ENCODE measurements at places on chromosomes 7 and 10. TPM values are rescaled to one million over a fixed set of nuclear protein-coding genes. Genes with fewer than 3 reads are reported as not detected.
A peak's percentile ranks its signal among the peaks of the same experiment; 100 is the strongest.

CALHM1 gene
- not detected for total RNA-seq

EIF5AL1 gene
- 0.54 TPM for total RNA-seq

GPNMB gene
- total RNA-seq = 60.6 TPM

NPY gene
- total RNA-seq = not detected

FAM25A gene
- total RNA-seq = not detected

HOXA5 gene
- 38.0 TPM for total RNA-seq

DNA sequence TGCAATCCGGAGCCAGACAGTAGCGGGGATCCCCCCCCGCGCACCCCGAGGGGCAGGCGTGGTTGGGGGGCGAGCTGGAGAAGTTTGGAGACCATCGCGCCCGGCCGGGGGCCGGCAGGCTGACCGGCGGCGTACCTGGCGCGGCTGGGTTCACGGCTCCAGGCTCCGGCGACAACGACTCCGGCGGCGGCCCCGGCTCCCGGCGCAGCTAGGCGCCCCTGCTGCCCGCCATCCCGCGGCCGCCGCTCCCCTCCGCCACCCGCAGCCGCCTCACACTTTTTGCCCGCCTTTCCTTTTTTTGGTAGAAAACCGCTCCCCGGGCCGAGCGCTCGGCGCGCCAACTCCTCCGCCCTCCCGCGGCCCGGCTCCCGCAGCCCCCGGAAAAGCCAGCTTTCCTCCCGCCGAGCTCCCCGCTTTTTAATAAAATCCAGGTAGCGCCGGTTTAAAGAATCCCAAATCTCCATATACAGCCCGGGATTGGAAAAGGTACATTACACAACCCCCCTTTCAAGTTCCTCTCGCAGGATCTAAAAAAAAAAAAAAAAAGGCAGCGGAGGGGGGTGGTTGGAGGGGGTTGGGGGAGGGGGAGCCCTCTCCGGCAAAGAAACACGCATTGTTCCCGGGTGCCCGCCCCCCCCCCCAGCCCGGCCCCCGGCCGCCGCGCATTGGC lies at the start of gene TNRC18:
TNRC18 (minus strand) TSS at position 529 of the 670 bp plus-strand sequence. CDS start 2,588 bp downstream, outside the sequence.
- H3K4me1 ChIP-seq = peaks cover 7% of the 10 kb centered on the region
- no peak for DNase-seq
- H3K4me3 ChIP-seq = peak within 1 kb of the TSS; percentile 93
- H3K27ac ChIP-seq = peak within 1 kb of the TSS; percentile 99

DNA sequence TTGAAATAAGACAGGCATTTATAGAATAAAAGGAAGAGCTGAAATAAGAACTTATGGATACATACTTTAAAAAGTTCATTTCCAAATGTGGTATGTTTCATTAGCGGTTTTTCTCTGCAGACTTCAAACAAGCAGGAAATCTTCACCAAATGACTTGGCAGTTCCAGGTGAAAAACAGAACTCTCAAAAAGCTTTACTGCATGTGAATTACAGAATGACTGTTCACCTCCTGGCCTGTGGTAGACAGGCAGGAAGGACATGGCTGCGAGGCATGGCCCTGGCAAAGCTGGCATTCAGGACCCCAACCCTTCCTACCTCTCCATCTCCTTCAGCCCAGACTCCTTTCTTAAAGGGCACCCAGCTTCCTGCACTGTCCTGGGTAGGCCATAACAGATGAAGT lies 21.2 kb upstream of the ENO4 start:
- no peak overlapping the region for H3K4me3 ChIP-seq
- H3K27ac ChIP-seq = no peak overlapping the region
- H3K36me3 ChIP-seq = no peaks in the 10 kb centered on the region
- no peaks in the 10 kb centered on the region for H3K4me1 ChIP-seq
- no peaks in the 10 kb centered on the region for H3K27me3 ChIP-seq
- DNase-seq = no peak

DNA sequence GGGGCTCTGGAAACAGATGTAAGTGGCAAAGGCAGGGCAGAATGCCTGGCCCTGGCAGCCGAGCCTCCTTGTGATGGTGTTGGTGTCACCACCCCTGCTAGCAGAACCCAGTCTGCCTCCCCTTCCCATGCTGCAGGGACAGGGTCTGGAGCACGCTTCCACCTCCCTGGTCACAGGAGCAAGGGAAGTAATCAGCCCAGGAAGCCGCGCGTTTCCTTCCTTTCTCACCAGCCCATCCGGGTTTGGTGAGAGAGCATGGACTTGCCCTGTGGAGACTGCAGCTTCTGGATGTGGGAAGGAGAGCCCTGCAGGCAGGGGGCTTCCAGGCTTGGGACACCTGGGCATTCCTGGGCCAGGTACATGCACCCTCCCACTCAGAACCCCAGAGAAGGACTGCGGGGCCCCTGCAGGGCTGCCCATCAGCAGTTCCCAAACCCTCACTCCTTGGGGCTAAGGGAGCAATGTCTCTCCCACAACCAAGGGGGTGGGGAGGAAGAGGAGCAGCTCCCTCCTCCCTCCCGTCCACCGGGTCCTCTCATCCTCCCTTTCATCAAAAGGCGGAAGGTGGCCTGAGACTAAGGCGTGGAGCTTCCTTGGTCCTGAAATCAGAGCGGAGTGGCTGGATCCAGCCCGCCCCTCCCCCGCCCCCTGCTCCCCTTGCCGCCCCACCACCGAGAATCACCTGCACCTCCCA lies 1.8 kb downstream of the MMRN2 start:
- peaks cover 13% of the 10 kb centered on the region for H3K4me1 ChIP-seq
- DNase-seq = no peak
- peak overlapping the region; percentile 93 for H3K27ac ChIP-seq
- H3K4me3 ChIP-seq = no peak overlapping the region

DNA sequence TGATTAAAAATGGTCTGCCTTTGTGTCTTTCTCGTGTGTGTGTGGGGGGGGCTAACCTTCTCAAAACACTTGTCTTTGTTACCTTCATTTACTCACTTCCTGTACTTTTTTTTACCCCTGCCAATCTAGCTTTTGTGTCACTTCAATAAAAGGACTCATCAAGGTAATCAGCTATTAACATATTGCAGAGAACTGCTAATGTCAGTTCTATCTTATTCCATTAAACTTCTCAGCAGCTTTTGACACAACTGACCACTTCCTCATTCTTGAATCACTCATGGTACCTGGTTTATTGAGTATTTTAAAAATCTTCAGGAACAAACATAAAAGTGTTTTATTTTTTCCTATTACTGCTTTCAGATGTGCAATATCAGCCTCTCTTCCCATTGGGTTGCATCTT lies 59.8 kb downstream of the SLC25A40 start:
- no peak overlapping the region for H3K4me3 ChIP-seq
- no peaks in the 10 kb centered on the region for H3K36me3 ChIP-seq
- no peak for DNase-seq

GRCh38 chr7:43309706-43310022 lies 197.2 kb downstream of the HECW1 start:
- no peak overlapping the region for H3K27ac ChIP-seq
- no peaks in the 10 kb centered on the region for H3K27me3 ChIP-seq
- no peak overlapping the region for H3K4me3 ChIP-seq
- H3K36me3 ChIP-seq = no peaks in the 10 kb centered on the region
- DNase-seq = no peak
- H3K4me1 ChIP-seq = no peaks in the 10 kb centered on the region

DNA sequence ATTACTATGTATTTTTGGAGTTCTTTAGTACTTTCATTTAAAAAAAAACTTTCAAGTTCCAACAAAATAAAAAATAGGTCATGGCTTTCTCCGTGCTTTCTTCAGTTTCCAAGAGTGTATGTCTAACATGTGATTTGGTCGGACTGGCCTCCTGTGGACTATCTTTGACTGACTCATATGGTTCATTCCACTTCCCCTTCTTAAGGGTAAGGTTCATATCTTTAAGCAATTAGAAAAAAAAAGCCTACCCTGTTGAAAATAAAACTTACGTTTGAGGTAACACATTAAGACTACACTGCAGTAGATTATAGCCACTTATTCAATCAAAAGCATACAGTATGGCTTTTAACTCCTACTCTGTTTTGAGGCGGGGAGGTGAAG lies 112.8 kb upstream of the AHR start:
- H3K27me3 ChIP-seq = no peaks in the 10 kb centered on the region
- no peaks in the 10 kb centered on the region for H3K4me1 ChIP-seq
- H3K36me3 ChIP-seq = no peaks in the 10 kb centered on the region
- no peak overlapping the region for H3K4me3 ChIP-seq
- no peak overlapping the region for H3K27ac ChIP-seq
- DNase-seq = no peak

DNA sequence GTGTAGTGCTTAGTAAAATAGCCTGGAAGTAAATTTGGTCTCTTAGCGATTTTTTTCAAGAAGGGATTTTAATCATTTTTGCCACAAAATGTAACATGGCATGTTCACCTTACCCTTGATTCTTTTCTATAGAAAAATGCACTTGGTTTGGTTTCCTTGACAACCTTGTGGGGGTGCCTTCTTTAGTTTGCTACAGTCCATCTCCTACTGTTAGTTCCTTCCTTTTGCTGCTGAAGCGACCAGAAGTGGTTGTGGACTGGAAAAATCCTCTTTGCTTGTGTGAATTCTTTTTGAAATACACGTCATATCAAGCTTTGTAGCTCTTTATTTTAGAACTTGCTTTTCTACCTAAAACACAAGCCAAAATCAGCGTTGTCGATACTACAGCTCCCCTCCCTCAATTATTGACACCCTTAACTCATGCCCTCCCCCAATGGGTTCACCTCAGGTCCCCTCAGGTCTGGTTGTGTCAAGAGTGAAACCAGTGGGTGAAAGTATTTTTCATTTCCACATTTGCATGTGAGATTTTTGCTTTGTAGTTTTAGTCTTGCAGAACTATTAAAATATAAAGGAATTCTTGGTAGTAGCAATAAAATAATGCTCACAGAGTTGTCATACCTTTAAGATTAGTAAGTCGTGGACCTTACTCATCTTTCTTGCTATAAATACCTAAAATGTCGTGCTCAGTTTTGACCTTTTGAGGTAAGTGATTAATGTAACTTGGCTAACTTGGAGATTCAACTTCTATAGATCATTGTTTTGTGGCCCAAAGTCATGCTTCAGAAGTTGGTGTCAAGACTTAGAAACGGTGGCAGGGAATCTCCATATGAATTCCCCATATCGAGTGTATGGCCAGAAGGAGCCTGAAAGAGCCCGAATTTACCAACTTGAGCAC lies 1.5 kb downstream of the ACTR3B start:
- no peak overlapping the region for H3K27ac ChIP-seq
- DNase-seq = no peak
- H3K36me3 ChIP-seq = no peaks in the 10 kb centered on the region
- H3K4me1 ChIP-seq = no peaks in the 10 kb centered on the region

GRCh38 chr10:79344502-79345195 lies 2.6 kb upstream of the PPIF start:
- no peaks in the 10 kb centered on the region for H3K27me3 ChIP-seq
- DNase-seq = no peak
- H3K36me3 ChIP-seq = no peaks in the 10 kb centered on the region
- H3K27ac ChIP-seq = no peak overlapping the region
- H3K4me3 ChIP-seq = no peak overlapping the region

- DNase-seq = no peak
- H3K27me3 ChIP-seq = no peaks in the 10 kb centered on the region
- H3K27ac ChIP-seq = no peak overlapping the region
Observed at GRCh38 chr10:77383861-77384553, 253.6 kb downstream of the KCNMA1 start.

- no peak for DNase-seq
- H3K27me3 ChIP-seq = no peaks in the 10 kb centered on the region
- no peak overlapping the region for H3K27ac ChIP-seq
- H3K36me3 ChIP-seq = no peaks in the 10 kb centered on the region
- H3K4me1 ChIP-seq = no peaks in the 10 kb centered on the region
- H3K4me3 ChIP-seq = no peak overlapping the region
Observed at GRCh38 chr10:77189520-77189919, 448.1 kb downstream of the KCNMA1 start.

DNA sequence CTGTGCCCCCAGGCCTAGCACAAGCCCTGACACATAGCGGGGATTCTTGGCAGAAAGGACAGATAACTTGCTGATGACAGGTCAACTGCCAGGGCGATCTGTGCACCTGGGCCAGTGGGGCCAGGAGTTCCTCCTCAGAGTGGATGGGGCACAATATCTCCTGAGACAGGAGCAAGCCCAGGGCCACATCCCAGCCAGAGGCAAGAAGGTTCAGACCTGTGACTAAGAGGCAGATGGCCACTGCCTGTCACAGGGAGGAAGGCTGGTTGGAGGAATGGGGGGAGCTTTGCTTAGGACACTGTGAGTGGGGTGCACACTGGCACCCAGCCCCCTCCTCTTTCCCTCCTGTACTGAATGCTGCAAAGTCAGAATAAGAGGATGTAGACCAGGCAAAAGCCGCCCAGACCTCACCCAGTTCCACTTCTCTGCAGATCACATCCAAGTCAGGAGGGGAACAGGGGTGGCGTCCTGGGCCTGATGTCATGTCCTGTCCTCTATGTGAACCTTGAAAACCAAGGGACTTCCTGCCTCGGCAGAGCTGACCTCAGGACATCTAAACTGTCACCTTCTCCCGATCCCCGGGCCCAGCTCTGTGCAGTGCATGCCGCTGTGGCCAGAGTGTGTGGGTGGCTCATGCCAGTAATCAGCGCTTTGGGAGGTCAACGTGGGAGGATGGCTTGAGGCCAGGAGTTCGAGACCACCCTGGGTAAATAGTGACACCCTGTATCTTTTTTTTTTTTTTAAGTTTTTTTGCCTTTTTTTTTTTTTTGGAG lies 1.3 kb downstream of the GUSB start:
- H3K4me1 ChIP-seq = no peaks in the 10 kb centered on the region
- H3K27me3 ChIP-seq = no peaks in the 10 kb centered on the region
- peaks cover 2% of the 10 kb centered on the region for H3K36me3 ChIP-seq
- no peak overlapping the region for H3K27ac ChIP-seq

GRCh38 chr10:15290150-15290549 lies 80.9 kb downstream of the FAM171A1 start:
- H3K27ac ChIP-seq = no peak overlapping the region
- no peaks in the 10 kb centered on the region for H3K36me3 ChIP-seq
- H3K27me3 ChIP-seq = no peaks in the 10 kb centered on the region
- no peak for DNase-seq
- H3K4me3 ChIP-seq = no peak overlapping the region
- H3K4me1 ChIP-seq = no peaks in the 10 kb centered on the region
